Fibroblast of skin of right quadriceps (primary cell): ENCODE measurements at places on chromosomes 6 and 20.

GRCh38 chr6:2441601-2442475 lies 196.4 kb upstream of the GMDS start:
- no peak for DNase-seq

DNA sequence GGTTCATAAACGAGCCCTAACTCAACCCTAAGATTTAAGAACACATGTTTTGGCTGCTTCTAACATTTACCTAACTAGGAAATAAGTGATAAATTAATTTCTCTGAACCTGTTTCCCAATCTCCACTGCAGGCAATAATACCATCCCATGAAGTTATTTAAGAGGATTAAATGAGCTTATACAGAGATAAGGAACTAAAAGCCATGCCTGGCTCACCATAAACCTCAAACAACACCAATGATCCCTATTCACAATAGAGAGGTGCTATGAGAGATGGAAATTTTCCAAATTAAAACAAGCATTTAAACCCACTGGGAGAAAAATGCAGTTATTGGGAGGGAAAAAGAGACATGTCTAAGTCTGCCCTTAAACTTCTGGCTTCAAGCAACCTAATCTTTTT lies 33.9 kb upstream of the KLHL31 start:
- no peak for DNase-seq

GRCh38 chr6:134097114-134097707 lies 44.8 kb upstream of the SLC2A12 start:
- peak; percentile 65 for DNase-seq

GRCh38 chr6:2895072-2895471 lies 8.0 kb downstream of the SERPINB9 start:
- DNase-seq: no peak

GRCh38 chr6:21228876-21229460 lies 364.6 kb upstream of the SOX4 start:
- no peak for DNase-seq

DNA sequence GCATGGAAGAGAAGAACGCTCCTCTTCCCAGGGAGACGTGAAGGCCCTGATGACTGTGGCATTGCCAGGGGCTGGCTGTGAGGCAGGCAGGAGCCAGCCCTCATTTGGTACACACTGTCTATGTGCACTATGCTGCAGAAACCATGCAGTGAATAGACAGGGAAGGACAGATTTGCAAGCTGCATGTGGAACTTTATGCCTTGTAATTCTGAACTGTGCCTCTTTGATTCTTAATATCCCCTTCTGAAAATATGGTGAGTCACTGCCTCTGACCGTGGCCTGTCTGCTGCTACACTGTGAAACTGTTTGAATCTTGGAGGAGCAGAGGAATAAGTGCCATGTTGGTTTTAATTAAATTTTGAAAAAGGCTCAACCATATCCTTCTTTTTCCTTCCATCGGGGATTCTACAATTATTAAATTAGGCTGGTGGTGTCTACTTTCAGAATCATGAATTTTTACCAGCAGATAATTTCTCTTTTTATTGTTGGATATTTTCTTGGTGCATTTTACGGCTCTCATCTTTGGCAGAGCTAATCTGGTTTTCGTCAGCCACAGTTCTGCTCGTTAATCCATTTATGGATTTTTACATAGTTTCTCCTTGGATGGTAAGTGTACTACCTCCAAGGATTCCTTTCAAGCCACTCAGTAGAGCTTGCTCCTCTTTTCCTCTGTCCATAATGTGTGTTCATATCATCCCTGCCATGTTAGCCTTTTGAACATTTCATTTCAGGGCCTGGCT lies 301.0 kb upstream of the SLC35B3 start:
- DNase-seq: no peak

GRCh38 chr6:37940074-37940847 lies 120.7 kb downstream of the ZFAND3 start:
- DNase-seq: peak; percentile 53

- no peak for DNase-seq
These were observed 16.9 kb downstream of the MDFI start for GRCh38 chr6:41655176-41655575.

- DNase-seq: peak; percentile 91
These were observed 116.2 kb upstream of the STMND1 start for GRCh38 chr6:16985513-16986284.

DNA sequence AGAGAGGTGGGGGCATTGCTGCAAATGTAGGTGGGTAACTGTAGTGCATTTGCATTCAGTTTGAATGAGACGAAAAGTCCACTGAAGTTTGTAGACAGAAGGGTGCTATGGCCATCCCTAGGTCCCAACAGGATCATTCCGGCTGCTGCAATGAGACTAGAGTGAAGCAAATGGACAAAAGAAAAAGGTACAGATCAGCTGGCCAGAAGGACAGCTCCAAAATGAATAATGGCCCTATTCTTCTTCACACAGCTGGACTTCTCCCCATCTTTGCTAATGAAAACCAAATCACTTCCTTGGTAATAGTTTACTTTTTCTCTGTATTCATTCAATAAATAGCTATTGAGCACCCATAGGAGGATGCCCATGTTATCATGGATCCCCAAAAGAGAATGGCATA lies 56.4 kb upstream of the TPD52L1 start:
- no peak for DNase-seq

DNA sequence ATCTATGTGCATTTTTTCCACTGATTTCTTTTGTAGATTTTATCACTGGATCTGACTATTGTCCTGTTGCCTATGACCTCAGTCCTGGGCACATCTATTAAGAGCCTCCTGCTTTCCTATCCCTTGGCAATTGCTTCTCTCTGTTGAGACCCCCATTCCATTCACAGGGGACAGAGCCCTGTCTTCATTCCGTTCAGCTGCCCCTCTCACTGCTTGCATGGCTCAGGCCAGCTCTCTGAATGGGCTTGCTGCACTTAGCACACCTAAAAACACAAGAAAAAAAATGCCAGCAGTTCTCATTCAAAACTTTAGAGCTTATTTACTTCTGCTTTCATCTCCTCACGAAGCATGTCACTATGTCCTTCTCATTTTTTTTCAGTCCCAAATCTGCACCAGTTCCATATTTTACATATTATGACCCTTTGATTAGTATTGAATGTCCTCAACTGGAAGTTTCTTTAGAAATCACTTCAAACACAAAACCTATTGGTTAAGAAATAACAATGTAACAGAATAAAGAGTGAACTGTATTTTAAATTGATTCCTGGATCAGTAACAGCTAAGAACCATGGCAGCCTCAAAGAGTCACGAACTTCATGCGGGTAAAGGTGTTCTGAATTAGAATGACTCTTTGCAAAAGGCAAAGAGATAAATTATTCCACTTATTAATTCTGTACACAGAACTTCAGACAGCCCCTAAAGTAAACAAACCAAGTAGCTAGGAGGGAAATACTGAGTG lies 616.5 kb downstream of the C6orf118 start:
- no peak for DNase-seq

DNA sequence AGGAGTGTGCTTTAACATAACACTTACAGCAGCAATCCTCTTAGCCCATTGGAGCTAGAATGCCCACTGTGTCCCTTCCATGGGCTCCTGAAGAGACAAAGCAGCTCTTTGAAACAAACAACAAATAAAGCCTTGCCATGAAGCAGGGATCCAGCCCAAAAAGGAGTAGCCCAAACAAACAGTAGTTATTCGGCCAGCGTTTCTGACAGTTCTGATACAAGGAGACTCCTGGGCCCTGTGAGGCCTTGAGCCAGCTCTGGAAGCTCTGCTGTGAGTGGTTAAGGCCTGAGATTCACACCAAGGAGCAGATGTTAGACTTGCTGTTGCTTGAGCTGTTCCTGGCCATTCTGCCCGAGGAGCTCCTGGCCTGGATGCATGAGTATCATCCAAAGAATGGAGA lies 16.9 kb upstream of the ZSCAN16 start:
- DNase-seq: no peak

DNA sequence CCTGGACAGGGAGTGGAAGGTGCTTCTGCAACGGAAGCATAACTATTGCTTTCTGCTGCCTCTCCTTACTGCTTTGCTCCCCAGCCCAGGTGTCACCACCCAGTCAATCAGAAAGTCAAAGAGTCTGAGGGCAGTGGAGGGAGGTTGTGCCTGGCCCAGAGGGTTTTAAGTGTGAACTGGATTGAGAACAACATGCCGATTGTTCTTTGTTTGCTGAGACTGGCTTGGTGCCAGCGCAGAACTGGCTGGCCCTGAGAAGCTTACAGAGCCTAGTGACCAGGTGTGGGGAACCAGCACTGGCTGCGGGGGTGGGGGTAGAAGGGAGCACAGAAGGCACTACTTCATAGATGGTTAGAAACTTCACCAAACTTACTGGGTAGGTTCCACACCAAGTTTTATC lies 31.1 kb upstream of the ENPP4 start:
- no peak for DNase-seq

- no peak for DNase-seq
These were observed 54.3 kb downstream of the PDE7B start for GRCh38 chr6:135905604-135906300.

DNA sequence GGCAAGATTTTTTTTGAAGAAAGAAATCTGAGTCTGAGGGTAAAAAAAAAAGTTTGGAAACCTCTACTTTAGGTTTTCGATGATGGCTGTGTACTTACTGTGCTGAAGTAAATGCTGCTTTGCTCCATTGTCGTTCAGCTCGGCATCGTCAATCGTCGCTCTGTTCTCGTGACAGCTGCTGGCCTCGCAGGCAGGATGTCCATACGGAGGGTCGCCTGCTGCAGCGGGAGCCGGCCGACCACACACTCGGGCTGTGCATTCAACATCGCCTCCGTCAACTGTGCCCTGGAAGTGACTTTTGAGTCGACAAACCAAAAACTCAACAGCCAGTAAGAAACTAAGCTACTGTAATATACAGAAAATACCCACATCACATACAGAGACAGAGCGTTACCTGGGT lies 53.1 kb upstream of the SMOC2 start:
- no peak for DNase-seq

DNA sequence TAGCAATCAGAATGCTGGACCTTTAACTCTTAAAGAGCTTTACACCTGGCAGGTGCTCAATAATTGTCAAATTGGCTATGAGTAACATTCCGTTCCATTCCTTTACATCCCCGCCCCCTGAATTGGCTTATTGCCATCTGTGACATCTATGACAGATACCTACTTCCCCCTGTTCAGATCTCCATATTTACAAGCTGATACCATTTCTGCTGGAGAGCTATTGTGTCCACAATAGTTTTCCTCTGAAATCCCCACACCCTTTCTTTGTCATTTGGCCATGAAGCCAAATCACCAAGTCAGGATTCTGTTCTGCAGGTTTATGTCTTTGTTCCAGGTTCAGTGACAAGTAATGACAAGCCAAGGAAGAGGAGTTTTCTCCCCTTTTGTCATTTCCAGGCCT lies 3.2 kb downstream of the CDH26 start:
- DNase-seq: no peak

GRCh38 chr20:32537657-32538525 lies 47.2 kb downstream of the NOL4L start:
- no peak for DNase-seq

GRCh38 chr20:22452442-22453011 lies 131.8 kb downstream of the FOXA2 start:
- DNase-seq: no peak

GRCh38 chr6:17457956-17458355 lies 64.6 kb downstream of the CAP2 start:
- DNase-seq: no peak

DNA sequence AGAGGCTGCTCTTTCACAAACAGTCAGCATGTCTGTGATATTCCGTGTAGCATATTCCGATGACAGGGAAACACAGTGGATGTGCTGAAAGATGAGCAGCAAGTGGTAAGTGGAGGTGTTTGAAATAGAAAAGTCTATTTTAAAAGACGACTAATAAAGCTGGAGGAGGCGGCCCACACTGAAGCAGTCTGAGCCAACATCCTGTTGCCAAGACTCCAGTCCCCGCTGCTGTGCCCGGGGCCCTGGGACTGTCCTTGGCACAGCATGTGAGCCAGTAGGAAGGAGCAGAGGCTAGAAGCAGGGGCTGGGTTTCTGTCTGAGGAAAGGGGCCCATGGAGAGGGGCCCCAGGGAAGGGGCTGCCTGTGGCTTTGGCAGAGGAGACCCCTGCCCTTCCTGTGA lies 351.5 kb upstream of the CHD6 start:
- no peak for DNase-seq

DNA sequence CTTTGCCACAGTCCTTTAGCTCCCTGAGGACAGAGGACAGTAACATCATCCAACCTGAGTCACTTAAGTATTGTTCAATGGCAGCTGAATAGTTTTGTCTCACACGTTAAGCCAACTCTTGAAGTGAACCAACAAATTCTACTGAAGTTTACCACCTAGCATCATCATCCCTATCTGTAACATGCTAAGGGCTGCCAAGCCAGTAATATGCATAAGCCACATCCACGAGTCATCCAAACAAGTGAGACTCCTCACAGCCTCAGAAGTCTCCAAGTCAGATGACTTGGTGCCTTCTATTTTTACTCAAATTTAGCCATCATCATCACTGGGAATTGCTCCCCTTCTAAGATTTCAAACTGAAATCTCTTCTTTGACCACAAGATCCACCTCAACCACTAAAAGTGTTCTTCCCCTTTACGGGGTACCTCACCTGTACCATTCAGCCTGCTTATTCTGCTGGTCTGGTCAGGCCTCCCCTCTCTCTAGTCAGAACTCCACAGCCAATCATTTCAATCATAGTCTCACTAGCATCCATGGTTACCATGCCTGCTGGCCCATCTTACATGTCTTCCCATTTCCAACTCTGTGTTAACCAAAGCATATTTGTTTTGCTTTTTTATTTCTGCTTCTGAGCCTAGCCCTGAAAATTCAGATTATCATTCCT lies 73.7 kb downstream of the DTNBP1 start:
- peak; percentile 81 for DNase-seq

- DNase-seq: no peak
These were observed 62.6 kb downstream of the CBFA2T2 start for GRCh38 chr20:33552519-33552918.

DNA sequence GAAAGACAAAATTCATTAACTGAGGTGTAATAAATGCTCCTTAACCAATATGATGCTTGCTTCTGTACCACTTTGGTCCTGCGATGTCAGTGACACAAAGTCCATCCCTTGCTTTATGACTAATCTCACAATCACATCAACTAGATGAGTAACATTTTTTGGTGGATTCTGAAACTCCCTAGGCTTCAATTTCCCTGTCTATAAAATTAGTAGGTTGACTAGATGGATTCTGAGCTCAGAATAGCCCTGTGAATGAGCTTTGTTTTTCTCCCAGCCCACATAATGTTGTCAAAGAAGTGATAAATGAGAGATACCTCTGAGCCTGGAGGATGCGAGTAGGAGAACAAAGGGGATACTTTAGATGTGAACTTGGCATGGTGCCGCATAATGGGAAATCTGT lies 9.1 kb downstream of the TXLNB start:
- DNase-seq: no peak

DNA sequence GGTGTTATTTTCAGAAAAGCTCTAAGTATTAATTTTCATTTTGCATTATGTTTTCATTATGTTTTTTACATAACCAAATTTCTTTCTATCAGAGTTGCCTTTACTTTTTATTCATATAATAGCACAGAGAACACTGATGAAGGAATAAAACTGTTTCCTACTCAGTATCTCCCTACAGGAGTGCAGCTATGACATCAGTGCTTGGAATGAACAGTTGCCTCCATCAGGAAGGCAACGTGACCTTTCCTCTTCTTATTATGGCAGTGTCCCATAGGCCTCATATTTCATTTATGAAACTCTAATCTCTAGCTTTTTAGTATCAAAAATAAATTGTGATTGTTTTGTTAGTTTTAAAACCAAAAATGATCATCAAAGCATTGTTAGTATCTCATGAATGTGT lies 712.8 kb downstream of the CD109 start:
- peak; percentile 19 for DNase-seq

- no peak for DNase-seq
These were observed 79.4 kb downstream of the LIN28B start for GRCh38 chr6:105036351-105036750.
